D721Med (cell line): ENCODE measurements at places on chromosomes 2 and 18.

DNA sequence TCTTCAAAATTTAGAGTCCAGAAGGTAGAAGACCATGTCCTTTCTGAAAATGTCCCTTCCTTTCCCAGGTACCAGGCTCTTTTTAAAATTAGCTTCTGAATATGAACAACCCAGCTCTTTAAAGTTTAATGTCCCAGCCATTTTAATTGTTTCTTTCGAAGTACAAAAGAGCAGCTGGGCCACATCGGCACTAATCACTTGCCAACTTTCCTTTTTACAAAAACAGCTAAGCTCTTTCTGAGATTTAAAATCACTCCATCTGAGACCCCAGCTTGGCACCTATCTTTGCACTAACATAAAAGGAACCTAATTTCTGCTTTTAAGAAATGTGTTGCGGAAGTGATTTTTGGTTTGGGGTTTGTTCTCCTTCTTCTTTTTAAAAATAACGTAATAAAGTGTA, 2.6 kb downstream of the BOD1L2 start:
- DNase-seq, result no peak

DNA sequence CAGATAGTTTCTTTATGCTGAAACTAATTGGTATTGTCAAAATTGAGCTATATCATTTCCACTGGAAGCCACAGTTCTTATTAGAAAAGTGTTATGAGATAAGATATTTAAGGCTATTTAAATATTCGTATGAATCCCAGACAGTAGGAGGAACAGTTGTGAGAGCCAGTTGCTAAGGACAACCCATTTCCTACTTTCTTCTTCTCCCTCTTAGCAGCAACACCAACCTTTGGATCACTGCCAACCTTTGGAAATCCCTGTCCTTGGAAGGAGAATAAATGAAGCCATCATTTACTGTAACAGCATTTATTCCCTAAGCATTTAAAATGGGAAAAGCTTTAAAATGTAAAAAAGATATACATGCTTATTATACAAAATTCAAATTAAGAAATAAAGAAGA, 85.8 kb downstream of the PLCL1 start:
- no peak for DNase-seq

GRCh38 chr2:236955521-236956030, 130.1 kb upstream of the COPS8 start:
- no peak for DNase-seq

GRCh38 chr18:48390641-48391040, 18.5 kb downstream of the ZBTB7C start:
- DNase-seq, result no peak

DNA sequence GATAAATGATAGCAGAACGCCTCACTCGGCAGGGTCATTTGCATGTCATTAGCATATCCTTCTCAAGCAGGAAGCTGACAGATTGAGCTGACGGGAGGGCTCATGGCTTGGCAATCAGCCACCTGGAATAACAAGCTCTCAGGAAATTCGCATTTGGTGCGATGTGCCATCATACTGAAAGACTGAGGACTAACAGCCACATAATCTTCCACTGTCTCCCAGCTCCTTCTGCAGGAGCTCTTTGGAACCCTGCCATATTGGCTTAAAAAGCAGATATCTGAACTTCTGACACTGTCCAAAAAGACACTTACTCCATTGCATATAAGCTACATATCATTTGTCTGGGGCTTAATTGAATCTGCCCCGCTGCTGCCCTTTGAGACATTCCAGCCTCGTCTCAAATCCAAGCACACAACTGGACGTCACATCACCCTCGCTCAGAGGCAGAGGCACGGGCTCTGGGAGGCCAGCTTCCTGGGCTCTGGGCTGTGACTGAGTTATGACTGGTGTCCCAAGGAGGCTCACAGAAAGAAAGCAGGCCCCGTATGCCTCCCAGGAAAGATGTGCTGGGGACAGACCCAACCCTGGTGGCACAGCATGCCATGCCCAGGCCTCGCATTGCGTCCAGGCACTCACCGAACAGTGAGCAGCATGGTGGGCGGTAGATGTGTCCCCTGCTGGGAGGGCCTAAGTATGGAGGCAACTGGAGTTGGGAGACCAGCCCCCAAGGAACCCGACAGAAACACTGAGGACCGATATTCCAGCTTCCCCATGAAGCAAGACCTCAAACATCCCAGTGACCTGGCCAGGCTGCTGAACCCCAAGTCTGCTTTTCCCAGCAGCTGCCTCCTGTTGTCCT, 228.0 kb downstream of the ATAD2B start:
- DNase-seq, result no peak

GRCh38 chr2:215903203-215903602, 110.1 kb downstream of the MREG start:
- DNase-seq, result no peak

DNA sequence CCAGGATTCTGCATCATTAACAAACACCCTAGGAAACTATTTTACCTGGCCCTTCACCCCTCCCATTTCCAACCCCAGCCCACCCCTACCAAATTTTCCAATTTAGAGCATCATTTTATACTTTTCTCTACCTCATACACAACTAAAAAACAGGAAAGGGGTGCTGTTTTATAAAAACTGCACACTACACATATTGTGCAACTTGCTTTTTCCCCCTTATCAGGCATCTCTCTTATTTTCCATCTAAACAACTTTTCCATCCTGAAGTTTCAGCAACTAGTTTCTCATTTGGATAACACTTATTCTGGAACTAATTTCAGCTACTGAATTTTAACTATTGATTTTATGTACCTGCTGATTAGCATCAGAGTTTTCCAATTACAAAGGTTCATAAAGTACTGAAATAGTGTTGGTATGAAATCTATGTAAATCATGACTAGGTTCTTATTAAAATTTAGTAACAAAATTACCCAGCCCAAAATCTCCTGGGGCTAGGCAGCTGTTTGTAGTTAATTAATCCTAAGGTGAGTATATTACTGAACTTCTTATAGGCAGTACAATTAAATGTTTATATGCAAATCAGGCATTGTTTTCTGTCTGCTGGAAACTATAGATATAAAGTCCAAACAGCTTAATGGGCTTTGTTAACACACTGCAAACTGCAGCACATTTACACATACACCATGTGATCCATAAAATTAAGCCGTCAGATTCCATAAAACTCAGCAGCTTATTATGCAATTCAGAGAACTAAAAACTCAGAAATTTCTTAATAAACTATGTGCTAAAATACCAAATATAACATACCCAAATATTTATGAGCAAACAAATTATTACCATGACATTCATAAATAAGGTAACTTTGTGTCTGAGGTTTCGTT, 7.9 kb downstream of the SF3B1 start:
- DNase-seq, result no peak

GRCh38 chr18:76380127-76380729, 114.8 kb downstream of the ZNF516 start:
- no peak for DNase-seq

- no peak for DNase-seq
Measured at GRCh38 chr18:79620576-79621165, 58.9 kb upstream of the CTDP1 start.

DNA sequence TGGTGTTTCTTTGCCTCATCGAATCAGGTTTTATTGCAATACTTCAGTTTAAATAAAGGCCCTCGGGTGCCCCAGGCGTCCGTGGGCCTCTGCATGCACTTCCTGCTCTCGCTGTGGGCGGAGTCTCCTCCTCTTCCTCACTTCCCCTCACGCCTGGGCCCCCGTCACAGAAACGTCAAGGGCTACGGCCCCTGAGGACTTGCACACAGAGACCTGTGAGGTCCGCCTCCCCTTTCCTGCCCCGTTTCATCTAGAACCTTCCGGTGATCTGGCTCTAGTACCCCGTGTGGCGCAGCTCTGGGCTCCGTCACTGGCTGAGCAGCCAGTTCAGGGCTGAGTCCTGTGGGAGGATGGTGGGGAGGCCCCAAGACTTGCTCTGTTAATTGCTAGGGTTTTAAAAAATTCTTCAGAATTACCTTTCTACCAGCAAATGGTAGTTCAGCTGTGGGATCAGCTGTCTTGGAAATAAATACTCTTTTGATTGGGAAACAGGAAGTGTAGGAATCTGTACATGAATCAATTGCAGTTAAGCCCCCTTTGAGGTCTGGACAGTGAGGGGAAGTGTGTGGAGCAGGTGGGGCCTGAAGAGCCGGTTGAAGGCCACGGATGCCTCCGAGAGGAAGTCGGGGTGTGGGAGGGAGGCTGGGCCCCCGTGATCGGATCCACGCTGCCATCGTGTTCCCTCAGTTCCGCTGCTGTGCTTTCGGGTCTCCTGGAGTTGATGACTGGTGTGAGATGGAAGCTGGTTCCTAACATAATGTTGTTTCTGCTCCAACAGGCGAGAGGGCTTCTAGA, 10.2 kb downstream of the NFATC1 start:
- no peak for DNase-seq

DNA sequence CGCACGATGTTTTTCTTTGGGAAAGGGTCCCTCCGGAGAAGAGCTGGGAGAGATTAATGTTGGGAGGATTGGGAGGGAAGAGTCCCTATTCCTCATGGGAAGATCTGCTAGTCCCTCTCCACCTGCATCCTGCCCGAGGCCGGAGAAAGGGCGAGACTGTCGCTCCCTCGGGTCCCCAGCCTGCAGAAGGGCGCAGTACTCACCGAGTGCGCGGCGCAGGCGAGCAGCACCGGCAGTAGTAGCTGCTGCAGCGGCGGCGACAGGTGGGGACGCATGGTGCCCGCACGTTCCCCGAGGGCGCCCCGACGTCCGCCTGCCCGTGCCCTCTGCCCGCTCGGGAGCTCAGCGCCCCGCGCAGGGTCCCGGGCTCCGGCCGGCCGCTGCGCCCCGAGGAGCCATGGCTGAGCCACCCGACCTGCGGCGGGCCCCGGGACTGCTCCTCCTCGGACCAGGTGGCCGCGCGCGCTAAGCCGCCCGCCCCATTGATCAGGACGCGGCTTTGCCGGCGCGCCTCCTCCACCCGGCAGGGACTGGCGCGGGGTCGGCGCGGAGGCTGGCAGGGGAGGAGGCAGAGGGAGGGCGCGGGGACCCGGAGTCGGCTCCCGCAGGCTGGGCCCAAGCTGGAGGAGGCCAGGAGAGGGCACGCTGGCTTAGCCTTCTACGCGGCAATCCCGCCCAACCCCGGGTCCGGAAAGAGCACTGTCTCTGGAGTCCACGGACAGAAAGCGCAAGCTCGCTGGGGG, at the start of gene SCTR:
Gene SCTR (minus strand): TSS at position 532 of the 743 bp plus-strand sequence. CDS start 257 bp downstream, at position 275.
- DNase-seq, result peak; percentile 61

- DNase-seq, result no peak
Measured at GRCh38 chr2:146598791-146599190, 1246.0 kb upstream of the ACVR2A start.

DNA sequence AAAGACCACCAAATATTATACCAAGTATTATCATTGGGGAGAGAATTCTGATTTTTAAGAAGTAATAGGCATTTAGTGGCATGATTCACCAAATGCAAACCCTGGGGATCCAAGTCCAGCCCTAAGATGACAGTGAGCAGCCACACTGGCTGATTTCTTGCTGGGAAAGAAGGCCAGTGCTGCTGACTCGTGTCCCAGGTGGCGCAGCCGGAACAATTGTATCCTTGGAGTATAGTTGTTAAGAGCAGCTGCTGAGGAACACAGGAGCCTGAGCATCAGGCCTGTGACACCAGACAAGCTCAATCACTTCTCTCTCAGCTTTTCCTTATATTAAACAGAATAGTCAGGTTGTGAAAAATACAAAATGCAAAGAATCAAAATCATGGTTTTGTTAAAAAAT, 48.4 kb downstream of the LRP1B start:
- DNase-seq, result no peak

- DNase-seq, result no peak
Measured at GRCh38 chr18:42025974-42026625, 71.1 kb downstream of the PIK3C3 start.

DNA sequence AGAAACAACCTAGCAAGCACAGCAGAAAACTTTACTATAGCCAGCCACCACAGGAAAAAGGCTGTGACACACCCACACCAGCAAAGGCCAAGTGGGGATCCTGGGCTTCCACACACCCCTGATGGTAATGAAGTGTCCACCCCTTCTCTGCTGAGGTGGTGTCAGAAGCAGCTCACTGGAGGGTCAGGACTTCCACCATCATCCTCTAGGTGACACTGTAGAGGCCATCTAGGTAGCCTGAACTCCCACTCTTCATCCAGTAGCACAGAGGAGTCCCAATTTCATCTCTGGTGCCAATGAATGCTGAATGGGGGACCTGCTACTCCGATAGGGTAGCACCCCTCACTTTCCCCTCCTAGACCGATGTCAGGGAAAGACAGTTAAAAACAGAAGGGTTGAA, 1544.4 kb downstream of the LRP1B start:
- DNase-seq, result no peak

GRCh38 chr2:115374981-115375380, 932.5 kb downstream of the DPP10 start:
- no peak for DNase-seq

- DNase-seq, result no peak
Measured at GRCh38 chr2:136344339-136344738, 226.4 kb upstream of the CXCR4 start.

- DNase-seq, result no peak
Measured at GRCh38 chr2:75243219-75243618, 43.9 kb upstream of the TACR1 start.

- peak; percentile 90 for DNase-seq
Measured at GRCh38 chr2:71545572-71546274, 92.4 kb downstream of the DYSF start.

- no peak for DNase-seq
Measured at GRCh38 chr2:9663008-9663879, 32.4 kb upstream of the YWHAQ start.

DNA sequence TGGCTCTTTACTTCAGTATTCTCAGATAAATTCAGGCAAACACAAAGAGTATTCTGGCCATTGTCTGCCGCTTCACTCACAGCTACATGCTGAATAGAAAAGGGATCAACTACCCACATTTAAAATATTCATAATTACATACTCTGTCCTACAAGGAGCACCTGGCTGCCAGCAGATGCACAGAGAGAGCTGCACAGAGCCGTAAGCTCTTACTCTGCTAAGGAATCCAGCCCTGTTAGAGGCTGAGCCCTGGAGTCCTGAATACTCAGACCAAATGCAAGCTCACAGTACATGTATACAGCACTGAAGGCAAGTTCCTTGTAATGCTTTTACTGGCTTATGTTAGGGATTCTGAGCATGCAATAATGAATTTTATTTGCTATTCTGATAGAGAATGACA, 80.3 kb downstream of the FTCDNL1 start:
- no peak for DNase-seq

- DNase-seq, result no peak
Measured at GRCh38 chr2:1664076-1664605, 80.2 kb downstream of the PXDN start.

- DNase-seq, result no peak
Measured at GRCh38 chr2:97659256-97660043, 4.4 kb downstream of the ACTR1B start.

GRCh38 chr2:44805401-44806235, 135.9 kb upstream of the SIX3 start:
- no peak for DNase-seq

DNA sequence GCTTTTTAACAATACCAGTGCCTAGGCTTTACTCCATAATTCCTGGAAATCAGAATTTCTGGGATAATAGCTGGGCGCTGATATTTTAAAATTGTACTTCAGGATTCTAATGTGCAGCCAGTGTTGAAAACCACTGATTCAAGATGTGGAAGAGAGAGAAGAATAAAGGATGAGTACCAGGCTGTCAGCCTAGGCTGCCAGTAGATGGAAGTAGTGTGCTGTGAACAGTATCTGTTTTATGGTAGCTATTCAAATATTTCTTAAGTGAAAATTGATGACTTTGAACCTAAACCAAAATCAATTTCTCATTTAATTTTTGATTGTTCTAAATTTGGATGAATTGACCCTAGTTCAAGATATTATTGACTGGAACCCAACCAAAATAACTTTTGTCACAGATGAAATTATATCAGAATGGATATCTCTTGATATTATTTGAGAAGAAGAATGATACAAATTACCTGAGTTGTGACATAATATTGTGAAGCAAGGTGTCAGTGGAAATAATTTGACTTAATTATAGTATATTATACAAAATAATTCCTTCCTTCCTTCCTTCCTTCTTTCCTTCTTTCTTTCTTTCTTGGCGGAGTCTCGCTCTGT, 88.0 kb downstream of the COMMD1 start:
- no peak for DNase-seq
